ENCODE measurements at places on chromosomes 16 and 17.

DNA sequence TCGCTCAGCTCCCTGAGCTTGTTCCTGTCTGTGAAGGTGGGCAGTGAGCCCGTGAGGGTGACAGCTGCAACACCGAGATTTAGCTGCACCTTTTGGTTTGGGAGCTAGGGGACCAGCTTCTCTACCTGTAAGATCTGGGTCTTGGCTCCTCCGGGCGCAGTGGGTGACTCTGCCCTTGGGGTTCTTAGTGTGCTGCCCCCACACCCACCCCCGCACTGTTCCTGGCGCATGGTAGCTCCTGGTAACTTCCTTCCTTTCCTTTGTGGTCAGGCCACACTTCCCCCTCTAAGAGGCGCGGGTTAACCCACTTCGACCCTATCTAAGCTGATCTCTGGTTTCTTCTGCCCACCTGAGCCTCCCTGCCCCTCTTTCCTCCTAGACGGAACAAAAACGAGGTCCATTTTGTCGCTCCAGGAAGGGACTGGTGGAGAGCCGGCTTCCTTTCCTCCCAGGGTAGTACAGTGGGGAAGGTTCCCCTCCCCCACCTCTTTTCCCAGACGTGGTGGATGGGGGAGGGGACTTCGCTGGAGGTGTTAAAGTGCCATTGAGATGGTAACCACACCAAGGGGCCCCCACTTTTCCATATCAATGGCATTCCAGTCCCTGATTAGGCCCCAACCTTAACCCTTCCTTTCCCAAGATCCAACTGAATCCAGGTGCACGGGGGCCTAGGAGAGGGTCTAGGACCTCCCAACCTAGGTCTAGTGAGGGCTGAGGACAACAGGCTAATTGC is 4.6 kb upstream of the CLDN9 start:
- no peak for DNase-seq

DNA sequence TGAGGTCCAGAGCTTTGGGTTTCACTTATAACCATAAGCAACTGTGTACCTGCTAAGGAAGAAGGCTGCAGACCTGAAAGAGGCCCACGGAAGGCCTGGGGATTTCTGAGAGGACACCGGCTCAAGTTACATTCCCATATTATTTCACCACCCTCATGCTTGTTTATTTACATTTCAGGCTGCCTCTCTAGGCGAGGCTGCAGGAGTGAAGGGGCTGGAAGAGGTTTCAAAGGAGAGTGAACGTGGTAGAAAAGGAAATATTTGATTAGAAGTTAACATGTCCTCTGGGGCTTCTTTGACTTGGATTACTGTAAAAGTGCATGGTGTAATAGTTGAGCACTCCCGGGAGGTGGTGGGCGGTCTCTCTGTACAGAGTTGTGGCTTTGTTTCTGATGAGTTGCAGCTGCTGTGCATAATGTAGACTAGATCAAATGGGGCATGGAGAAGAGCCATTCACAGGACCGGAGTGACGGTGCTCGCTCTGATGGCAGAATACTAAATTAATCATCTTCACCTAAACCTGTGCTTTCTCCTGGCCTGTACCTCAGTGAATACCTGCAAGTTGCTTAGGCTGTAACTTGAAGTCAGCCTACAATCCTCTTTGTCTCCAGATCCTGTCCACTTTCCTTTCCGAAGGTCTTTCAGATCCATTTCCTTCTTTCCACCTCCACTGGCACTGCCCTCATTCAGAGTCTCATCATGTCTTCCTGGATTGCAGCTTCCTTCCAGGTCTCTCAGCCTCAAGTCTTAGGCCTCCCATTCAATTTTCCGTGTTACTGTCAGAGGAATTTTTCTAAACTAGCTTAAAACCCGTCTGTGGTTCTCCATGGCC is 1.9 kb upstream of the CPD start:
- no peak for DNase-seq

GRCh38 chr16:86558355-86559193 is 3.5 kb upstream of the MTHFSD start:
- DNase-seq, result no peak

- no peak for DNase-seq
These were observed 17.2 kb upstream of the TAT start for GRCh38 chr16:71594000-71594646.

Measured in activated naive CD4-positive, alpha-beta T cell (primary cell).